Fibroblast of skin of left quadriceps (primary cell): ENCODE measurements at places on chromosomes 5 and 9.
A peak's percentile ranks its signal among the peaks of the same experiment; 100 is the strongest.

DNA sequence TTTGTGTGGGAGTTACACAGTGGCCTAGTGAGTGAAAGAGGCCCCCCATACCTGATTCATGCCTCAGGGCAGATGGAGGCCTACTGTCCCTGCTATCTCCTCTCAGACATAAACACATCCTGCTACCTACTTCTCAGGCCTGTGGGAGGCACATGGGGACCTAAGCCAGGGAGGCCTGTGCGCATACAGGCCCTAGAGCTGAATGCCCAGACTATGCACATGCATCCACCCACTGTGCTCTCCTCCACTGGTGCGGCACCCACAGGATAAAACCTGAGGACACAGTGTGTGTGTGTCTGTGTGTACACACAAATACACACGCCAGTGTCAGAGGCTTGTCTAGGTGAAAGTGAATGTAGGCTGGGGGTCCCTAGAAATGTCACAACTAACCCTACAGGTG, 1.4 kb downstream of the PAX5 start:
- DNase-seq = no peak

- no peak for DNase-seq
These were observed 176.7 kb upstream of the DMAC1 start for GRCh38 chr9:7976167-7976755.

DNA sequence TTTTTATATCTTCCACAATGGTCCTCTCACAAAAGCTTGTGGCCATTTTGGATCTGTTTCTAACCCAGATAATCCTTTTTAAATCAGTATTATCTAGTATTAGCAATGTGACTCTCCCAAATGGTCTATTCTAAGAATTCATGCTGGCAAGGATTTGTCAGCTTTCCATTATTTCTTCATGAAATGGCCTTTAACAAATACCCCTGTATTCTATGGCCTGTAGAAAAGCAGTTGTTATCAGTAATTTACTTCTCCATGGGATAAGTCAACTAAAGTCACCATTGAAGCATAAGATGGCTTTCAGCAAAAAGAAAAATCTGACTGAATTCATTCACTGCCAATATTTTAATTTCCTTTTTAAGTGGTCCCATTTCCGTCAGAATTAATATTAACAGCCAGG, 346.4 kb upstream of the FAM174A start:
- no peak for DNase-seq

DNA sequence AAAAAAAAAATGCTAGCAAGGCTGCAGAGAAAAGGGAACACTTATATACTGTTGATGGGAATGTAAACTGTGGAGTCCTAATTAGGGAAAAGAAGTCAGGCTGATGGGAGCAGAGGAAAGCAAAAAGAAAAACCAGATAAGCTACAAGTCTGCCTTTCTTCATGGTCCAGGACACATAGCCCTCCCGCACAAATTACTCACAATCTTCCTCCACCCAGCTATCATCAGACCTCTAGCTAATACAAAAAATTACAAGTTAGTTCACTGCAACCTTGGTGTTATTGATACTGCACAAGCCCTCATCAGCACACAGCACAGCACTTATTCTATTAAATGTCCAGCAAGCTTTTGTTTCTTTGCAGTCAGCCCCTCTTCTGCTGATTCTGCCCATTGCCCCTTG, 186.0 kb upstream of the ADRA1B start:
- DNase-seq = no peak

DNA sequence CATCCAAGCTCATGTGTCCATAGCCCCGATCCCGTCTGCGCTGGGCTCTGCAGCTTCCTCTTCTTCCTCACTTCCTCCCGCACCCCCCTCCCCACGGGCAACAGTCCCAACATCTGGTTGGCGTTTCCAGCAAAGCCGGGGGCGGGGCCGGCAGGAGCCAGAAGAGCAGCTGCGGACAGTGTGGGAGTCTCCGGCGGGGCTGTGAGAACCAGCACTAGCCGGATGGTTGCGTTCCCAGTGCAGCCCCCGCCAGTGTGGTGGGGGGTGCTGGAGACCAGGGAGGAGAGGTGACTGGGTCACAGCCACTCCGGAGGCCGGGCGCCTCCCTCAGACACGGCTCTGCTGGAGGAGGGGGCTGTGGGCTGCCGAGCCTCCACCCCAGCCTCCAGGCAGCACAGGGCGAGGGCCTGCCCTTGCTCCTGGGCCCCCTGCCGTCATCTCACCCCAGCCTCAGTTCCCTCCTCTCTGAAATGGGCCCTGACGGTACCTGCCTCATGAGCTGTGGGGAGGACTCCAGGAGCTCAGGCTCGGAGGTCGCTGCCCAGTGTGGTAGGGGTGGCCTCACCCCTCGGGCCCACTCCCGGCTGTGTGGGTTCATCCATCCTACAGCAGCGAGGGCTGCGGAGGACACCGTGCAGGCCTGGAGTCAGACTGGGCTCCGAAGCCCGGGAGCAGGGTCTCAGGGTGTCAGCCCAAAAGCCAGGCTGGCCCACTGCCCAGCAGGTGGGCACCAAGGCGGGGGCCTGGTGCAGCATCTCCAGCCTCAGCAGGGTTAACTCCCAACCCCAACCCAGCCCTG, 41.5 kb upstream of the NOTCH1 start:
- DNase-seq = peak; percentile 41

- no peak for DNase-seq
These were observed 99.9 kb upstream of the TLE4 start for GRCh38 chr9:79471580-79472543.

- DNase-seq = no peak
These were observed 49.4 kb downstream of the NUP214 start for GRCh38 chr9:131174681-131175239.

GRCh38 chr5:15571081-15571480, 71.1 kb downstream of the FBXL7 start:
- no peak for DNase-seq

DNA sequence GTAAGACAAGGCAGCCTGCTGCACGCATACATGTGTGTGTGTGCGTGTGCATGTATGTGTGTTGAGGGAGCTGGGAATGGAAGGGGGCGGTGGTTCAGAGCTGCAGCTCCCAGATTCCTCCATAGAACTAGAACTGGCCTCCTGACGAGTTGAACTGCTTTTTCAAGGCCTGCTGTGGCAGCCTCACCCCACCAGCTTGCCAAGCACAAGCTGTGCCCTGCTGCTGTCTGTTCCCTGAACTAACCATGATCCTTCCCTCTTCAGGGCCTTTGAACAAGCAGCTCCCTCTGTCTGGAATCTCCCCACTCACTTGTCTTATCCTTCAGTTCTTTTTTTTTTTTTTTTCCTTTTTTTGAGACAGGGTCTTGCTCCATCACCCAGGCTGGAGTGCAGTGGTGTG, 22.6 kb downstream of the LRSAM1 start:
- no peak for DNase-seq

DNA sequence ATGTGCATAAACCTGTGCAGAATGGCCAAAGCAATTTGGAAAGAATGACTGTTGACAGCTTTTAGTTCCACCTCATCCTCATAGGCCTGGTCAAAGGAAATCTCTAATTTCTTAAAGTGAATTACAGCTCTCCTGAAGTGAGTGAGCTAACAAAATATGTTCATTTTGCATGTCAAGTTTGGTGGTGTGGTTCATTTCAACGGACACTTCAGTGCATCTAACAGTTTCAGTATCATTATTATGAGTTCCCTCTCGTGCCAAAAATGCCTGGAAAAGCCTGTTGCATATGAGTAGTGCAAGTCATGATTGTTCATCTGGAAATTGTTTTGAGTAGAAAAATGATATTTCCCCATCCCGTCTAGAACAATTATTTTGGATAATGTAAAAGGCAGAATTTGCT, 53.2 kb upstream of the HMHB1 start:
- DNase-seq = peak; percentile 62

- DNase-seq = no peak
These were observed 124.2 kb downstream of the KCNIP1 start for GRCh38 chr5:170628028-170628427.

GRCh38 chr5:76016258-76016657, 66.9 kb upstream of the SV2C start:
- DNase-seq = no peak

DNA sequence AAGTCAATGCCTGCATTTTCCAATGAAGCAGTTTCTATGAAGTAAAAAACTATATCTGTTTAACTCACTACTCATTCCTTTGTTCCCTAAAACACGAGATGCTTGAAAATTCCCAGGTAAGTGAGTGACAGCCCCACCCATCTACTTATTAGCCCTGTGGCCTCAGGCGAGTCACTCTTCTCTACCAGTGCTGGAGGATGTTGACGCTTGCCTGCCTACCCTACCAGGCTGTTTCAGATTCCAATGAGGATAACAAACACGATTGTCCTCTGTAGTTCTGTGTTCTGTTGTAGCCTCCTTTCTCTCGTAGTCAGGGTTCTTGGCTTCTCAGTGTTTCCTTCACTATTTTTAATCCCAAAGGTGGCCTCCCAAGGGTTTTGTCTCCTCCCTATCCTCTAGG, 388.8 kb downstream of the KDM4C start:
- no peak for DNase-seq

GRCh38 chr5:68348447-68349222, 133.1 kb downstream of the PIK3R1 start:
- DNase-seq = no peak

DNA sequence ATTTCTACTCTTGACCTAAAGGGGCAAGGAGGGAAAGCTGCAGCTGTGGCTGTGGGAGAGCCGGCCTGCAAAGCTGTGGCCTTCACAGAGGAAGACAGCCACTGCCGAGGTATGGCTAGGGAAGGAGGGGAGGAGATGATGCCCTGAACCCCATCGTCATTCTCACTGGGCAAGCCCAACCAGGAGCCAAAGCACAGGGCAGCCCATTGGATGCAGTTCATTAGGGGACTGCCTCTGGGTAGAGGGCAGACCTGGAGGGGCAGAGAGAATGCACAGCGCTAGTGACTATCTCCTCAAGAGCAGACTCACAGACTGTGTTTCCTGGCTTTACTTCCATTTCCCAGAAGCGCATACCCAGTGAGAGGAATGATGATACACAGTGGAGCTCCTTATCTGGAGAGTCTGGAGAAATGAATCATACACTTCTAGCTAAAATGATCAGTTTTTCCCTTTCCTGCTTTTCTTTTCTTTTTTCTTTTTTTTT, 47.2 kb upstream of the TTC23L start:
- no peak for DNase-seq

DNA sequence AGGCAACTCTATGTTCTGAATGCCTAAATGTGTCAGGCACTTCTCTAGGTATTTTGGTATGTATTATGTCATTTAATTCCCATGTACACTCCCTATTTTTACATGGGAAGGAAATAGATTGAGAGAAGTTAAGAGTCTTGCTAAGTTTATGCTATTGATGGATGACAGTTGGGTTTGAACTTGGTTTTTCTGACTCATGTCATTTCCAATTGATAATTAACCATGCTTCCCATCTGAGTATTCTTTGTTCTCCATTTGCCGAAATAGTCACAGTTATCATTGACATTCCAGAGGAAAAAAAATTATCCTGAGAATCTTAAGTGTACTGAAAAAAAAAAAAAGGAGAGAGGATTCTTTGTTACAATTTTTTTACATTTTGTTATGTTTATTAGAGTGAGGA, 23.1 kb upstream of the DMRTA1 start:
- no peak for DNase-seq

DNA sequence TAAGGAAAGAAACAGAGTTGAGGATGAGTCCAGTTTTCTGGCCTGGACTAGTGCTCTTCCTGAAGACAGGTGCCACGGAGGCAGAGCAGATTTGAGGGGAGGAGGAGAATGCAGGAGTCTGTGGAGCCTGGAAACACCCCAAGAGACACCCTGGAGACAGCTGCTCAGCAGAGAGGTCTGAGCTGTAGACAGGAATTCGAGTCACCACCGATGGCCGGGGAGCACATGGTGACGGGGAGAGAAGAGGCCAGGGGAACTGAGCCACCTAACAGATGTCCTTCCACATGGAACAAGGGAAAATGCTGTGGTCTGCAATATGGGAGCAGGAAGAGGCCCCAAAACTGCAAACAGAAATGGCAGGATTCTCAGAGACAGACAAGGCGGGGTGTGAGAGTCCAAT, 22.9 kb downstream of the CPLX2 start:
- DNase-seq = no peak

GRCh38 chr9:79584655-79584982, 12.9 kb downstream of the TLE4 start:
- no peak for DNase-seq

DNA sequence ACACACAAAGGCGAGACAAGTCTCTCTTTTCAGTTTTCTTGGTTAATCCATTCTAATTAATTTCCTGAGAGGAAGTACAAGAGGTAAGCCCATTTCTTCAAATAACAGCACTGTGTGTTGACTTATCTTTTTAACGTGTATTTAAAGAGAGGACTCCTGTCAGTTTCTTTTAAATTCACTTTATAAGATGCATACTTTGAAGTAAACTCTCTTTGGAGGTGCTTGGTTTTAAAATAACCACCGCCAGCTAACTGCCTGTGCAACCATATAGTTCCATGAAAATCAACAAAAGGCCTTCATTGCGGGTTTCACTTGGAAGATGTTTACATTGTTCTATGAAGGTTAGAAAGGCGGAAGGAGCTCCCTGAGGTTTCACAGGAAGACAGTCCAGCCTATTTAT, 13.1 kb upstream of the SERINC5 start:
- no peak for DNase-seq

- DNase-seq = no peak
These were observed 16.6 kb upstream of the FBP2 start for GRCh38 chr9:94610181-94610606.

DNA sequence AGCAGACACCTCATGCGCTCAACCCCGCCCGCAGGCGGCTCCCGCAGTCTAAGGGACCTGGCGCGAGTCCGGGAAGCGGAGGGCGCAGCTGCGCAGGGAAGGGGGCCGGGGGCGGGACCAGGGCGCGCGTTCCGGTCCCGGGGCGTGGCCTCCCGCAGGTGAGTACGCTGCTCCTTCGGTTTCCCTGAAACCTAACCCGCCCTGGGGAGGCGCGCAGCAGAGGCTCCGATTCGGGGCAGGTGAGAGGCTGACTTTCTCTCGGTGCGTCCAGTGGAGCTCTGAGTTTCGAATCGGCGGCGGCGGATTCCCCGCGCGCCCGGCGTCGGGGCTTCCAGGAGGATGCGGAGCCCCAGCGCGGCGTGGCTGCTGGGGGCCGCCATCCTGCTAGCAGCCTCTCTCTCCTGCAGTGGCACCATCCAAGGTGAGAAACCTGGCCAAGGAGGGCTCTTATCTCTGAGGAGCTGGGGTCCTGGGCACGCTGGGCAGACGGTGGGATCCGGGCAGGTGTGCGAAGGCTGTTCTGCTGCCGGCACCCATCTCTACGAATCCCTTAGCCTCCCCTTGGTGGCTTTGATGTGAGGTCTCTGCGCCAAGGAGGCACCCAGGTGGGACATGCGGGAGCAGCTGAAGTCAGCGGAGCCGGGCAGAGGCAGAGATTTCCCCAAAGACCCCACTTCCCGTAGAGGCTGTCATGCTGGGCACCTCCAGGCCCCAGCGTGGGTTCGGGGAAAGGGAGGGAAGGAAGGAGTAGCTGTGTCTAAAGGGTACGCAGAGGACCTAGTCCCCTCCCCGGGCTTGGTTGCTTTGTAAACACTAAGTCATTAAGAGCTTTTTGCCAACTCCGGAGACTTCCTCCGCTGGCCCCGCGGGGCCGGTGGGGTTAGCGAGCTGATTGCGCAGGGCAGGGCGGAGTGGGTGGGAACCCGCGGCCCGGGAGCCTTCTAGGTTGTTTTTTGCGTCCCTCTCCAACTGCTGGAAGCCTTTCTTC, at the start of gene F2RL1:
Gene F2RL1, plus strand, starts transcription at position 187 of the 988 bp plus-strand sequence. Its CDS starts 153 bp downstream, at position 340.
- no peak for DNase-seq

- peak; percentile 32 for DNase-seq
These were observed 143.1 kb downstream of the ELAVL2 start for GRCh38 chr9:23682891-23683431.

GRCh38 chr5:140084541-140084940, 29.4 kb upstream of the PURA start:
- no peak for DNase-seq

GRCh38 chr5:79886456-79886855, 104.6 kb downstream of the MTX3 start:
- no peak for DNase-seq

GRCh38 chr5:2727550-2727949, 23.9 kb downstream of the IRX2 start:
- DNase-seq = no peak
